Kidney (tissue), 22 donors: ENCODE measurements at places on chromosomes 7 and 10. TPM values are rescaled to one million over a fixed set of nuclear protein-coding genes. Genes with fewer than 3 reads are reported as not detected.

The JCAD gene
- total RNA-seq, result 27.1 TPM

DNA sequence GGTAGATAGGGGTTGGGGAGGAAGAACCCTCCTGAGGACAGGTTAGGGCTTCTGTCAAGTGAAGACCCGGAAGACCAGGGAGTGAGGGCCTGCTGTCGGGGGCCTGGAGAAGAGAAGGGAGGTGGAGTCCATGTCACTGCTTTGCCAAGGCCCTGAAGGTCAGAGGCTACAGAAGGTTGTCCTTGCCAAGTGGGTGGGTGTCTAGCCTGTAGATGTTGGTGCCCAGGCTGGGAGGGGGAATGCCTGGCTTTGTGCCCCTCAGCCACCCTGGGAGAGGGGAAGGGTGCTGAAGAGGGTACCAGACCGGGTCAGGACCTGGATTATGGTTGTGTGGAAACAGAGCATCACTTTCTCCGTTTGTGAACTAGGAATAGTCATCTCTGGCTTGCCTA lies 67.2 kb upstream of the AQP1 start:
- DNase-seq, result peak; percentile 16

The HKDC1 gene
- 27.4 TPM for total RNA-seq

DNA sequence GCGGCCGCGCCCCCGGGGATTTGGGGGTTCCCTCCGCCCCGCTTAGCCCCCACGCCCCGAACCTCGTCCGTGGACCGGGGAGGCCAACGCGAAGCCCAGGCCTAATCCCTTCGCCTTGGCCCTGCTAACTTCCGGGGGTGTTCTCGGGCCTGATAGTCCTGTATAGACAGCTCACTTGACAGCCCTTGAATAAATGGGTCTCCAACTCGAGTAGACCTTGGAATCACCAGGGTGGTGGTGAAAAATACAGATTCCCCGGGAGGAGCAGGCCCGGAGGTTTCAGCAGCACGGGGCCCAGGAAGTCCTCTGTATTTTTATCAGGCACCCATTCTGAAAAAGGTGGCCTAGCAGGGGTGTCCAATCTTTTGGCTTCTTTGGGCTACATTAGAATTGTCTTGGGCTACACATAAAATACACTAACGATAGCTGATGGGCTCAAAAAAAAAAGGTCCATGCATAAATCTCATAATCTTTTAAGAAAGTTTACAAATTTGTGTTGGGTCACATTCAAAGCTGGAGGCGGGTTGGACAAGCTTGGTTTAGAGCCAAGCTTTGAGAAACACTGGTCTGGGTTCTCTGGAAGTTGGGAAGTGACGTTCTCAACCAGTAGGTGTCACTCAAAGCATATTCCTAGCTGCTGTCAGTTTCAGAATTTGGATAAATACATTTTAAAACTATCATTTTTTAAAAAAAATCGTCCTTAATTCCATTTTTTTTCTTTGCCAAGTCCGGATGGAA lies 221.7 kb downstream of the PHTF2 start:
- peak; percentile 52 for DNase-seq

DNA sequence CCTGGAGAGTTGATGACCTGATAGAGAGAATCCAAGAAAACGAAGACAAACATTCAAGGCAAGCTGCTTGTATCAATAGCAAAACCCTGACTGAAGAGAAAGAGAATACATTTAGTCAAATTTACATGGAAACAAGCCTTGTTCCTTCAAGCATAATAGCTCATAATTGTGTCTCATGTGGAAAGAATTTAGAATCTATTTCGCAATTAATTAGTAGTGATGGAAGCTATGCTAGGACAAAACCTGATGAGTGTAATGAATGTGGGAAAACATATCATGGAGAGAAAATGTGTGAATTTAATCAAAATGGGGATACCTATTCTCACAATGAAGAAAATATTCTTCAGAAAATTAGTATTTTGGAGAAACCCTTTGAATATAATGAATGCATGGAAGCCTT lies 18.0 kb downstream of the RBAK start:
- DNase-seq, result no peak

The GLI3 gene
- 11.1 TPM for total RNA-seq

The DMBT1 gene
- total RNA-seq, result 0.06 TPM

- no peak for DNase-seq
Observed at GRCh38 chr7:100024020-100024619, 8.7 kb downstream of the ZKSCAN1 start.

GRCh38 chr10:82660205-82660604 lies 785.2 kb downstream of the NRG3 start:
- no peak for DNase-seq

- DNase-seq, result no peak
Observed at GRCh38 chr10:18217577-18217976, 77.4 kb downstream of the CACNB2 start.

DNA sequence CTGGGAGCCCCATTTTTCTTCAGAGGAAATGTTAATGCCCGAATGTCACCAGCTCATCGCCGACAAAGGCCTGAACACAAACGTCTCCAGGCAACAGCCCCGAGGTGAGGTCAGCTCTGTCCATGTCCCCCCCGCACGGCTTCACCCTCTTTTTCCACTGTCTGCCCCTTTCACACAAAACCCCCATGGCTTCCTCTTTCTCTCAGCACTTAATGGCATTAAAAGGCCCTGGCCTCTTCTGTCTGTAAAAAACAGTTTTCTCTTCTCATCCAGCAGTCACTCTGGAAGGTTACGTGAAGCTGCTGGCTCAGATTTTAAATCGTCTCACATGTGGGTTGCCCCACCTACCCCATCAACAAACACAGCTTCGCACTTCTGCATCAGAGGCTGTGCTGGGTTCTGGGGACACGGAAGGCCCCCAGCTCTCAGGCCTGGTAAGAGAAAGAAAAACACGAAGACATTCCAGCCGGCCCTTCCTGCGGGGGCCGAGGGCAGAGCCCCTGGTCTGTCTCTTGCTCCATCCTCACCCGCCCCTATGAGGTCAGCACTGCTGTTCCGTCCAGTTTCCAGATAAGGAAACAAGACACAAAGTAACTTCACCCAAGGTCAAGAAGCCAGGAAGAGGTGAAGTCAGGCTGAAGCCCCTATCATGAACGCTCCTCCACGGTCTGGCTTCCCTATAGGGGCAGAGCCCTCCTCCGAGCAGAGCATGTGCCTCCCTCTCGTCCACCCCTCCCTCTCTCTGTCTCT lies 91.1 kb upstream of the PDGFA start:
- peak; percentile 66 for DNase-seq

- no peak for DNase-seq
Observed at GRCh38 chr7:112296432-112296831, 89.9 kb downstream of the ZNF277 start.

GRCh38 chr10:133260895-133261725 lies 15.6 kb downstream of the ADAM8 start:
- DNase-seq, result no peak

DNA sequence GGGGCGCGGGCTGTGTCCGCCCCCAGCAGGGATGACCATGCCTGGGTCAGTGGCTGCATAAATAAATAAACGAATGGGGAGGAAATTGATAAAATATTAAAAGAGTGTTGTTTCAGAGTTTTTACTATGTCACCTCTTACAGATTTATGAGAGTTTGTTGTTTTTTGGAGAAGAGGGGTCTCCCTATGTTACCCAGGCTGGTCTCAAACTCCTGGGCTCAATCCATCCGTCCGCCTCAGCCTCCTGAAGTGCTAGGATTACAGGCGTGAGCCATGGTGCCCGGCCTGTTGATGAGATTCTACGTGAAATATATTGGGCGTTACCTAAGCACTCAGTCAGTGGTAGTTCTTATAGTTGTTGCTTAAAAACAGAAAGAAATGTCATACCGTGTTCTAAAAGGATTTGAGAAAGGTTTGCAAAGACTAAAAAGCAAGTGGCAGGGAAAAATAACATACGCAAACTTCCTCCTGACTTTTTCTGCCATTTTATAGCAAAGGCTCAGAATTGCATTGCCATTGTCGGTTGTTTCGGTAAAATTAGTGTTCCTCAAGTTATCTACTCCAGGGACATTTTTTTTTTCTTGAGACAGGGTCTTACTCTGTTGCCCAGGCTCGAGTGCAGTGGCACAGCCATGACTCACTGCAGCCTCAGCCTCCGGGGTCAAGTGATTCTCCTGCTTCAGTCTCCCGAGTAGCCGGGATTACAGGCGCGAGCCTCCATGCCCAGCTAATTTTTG lies 39.5 kb upstream of the FOXK1 start:
- DNase-seq, result peak; percentile 50

- no peak for DNase-seq
Observed at GRCh38 chr7:11373546-11374142, 400.0 kb downstream of the PHF14 start.

The LRGUK gene
- total RNA-seq, result 3.8 TPM

GRCh38 chr10:116110736-116111135 lies 162.3 kb downstream of the GFRA1 start:
- DNase-seq, result no peak

DNA sequence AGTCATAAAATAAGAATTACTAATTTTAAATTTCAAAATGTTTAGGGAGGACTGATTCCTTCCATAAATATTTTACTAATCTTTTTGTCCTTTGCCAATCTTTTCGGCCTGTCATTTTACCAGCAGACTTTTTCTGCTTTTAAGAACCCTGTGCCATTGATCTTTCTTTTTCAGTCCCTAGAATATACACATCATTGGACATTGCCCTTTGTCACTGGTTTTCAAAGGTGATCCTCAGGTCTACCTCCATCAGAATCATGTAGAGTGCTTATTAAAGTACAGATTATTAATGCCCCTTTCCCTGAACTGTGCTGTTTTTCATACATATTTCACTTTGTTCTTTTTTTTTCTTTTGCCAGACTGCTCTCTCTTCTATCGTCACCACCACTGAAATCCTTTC lies 43.8 kb downstream of the SHOC2 start:
- DNase-seq, result no peak

- DNase-seq, result no peak
Observed at GRCh38 chr7:94675356-94675755, 19.4 kb upstream of the SGCE start.

DNA sequence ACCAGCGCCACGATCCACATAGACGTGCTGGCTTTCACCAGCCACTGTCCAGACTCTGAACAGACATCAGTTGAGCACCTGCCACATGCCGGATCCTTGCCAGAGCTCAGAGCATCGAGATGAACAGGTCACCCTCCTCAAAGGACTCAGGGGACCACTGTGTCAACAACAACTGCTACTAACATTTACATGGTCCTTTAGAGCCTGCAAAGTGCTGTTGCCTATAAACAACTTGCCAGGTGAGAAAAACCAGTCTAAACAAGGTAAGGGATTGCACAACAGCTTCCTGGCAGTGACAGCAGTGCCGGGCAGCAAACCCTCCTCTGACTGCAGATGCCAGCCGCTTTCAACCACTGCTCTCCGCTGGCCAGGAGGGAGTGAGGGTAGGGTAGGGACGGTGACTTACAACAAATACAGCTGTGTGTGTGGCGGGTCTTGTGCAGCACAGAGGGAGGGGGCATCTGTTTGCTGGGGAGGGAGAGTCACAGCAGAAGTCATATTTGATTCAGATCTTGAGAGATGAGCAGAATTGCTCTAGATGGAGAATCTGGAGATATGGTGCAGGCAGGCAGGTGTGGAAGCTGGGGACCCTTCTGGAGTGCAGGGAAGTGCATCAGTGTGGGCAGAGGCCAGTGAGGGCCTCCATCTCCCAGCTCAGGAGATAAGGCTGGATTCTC lies 32.8 kb upstream of the RHEB start:
- no peak for DNase-seq

- no peak for DNase-seq
Observed at GRCh38 chr10:20215547-20216152, 399.4 kb downstream of the PLXDC2 start.

DNA sequence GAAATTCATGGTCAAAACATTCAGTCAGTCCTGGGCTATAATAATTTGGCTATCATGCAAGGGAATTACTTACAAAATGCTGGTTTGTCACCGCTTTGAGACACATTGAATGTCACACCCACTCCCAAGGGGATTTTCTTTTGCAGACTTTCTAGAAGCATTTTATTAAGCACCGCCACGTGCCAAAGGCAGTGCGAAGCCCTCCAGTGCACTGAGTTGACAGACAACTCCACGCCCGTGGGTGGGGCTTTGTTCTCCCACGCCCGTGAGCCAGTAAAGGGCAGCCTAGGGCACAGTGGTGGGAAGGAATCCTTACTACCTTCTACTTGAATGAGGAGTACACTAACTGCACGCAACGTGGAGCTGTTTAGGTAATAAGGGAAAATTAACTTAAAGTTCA lies 515.8 kb downstream of the KCNMA1 start:
- DNase-seq, result no peak

The YAE1 gene
- total RNA-seq, result 19.7 TPM

DNA sequence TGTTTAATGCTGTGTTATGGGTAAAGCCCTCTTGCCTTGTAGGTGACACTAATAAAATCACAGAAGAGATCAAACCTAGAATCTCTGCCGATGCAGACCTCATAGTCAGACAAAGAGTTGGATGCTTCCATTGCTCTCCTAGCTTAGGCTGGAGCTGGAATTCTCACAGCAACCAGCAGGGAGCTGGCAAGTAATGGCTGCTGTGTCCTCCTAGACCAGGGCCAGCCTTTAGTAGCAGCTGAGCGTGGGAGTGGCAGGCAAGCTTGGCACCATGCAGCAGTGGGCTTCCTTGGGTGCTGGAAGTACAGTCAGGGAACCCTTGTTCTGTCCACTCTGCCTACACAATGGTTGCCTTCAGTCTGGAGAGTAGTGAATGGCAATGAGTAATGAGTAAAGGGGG lies 598.3 kb upstream of the GALNT17 start:
- no peak for DNase-seq

The ANXA8 gene
- 0.16 TPM for total RNA-seq

- no peak for DNase-seq
Observed at GRCh38 chr10:95987685-95988426, 55.5 kb upstream of the CCNJ start.

The SLK gene
- 45.5 TPM for total RNA-seq

GRCh38 chr10:35462491-35462934 lies 126.2 kb downstream of the CCNY start:
- no peak for DNase-seq

- DNase-seq, result no peak
Observed at GRCh38 chr10:8076933-8077332, 22.4 kb downstream of the GATA3 start.

GRCh38 chr10:822197-822596 lies 109.3 kb downstream of the LARP4B start:
- DNase-seq, result no peak

The GPR15LG gene
- 0.44 TPM for total RNA-seq

DNA sequence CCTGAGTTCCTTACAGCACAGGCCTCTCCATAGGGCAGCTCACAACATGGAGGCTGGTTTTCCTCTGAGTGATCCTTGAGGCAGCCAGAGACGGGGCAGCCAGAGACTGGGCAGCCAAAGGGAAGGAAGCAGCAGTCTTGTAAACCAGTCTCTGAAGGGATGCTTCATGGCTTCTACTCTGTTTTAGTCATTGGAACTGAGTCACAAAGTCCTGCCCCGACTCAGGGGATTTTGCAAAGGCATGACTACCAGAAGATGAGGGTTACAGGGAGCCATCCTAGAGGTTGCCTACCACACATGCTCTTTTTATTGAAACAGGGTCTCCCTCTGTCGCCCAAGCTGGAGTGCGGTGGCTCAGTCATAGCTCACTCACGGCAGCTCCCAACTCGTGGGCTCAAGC lies 44.4 kb upstream of the COMMD3 start:
- DNase-seq, result no peak

- no peak for DNase-seq
Observed at GRCh38 chr7:125074141-125074540, 144.5 kb upstream of the POT1 start.

- no peak for DNase-seq
Observed at GRCh38 chr7:4281231-4281993, 400.7 kb upstream of the FOXK1 start.
